Posterior cingulate gyrus (tissue), 11 donors: ENCODE measurements at places on chromosomes 12 and 14.

DNA sequence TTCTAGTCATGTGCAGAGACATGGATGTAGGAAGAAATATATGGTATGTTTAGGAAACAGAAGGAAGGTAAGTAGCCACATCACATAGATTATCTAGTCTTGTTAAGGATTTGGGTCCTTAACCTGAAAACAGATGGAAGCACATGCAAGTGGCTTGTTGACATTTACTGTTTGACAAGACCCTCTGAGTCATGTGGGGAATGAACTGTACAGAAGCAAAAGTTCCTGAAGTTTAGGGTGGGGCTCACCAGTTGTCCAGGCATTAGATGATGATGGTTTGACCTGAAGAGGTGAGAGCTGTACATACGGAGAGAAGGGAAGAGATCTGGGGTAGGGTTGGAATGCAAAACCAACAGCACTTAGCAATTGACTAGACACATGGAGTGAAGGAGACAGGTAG is 281.1 kb upstream of the GRIP1 start:
- DNase-seq = no peak

- no peak for DNase-seq
Measured at GRCh38 chr14:68164711-68165113, 345.1 kb downstream of the RAD51B start.

DNA sequence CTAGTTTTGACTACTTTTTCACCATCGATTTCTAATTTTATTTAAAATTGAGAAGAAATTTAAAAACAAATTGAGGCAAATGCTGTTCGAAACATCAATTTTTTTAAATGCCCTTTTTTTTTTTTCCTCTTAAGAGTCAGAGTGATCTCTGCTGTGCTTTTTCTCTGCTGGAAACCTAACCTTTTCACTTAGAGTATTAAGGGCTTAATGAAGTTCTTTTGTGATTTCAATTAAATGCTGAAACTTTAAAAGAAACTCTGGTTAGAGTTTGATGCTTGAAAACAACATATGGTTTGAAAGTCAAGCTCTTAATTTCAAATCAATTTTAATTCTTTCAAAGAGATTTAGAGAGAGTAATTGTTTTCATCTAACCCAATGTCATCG is 171.8 kb downstream of the TMTC2 start:
- no peak for DNase-seq

DNA sequence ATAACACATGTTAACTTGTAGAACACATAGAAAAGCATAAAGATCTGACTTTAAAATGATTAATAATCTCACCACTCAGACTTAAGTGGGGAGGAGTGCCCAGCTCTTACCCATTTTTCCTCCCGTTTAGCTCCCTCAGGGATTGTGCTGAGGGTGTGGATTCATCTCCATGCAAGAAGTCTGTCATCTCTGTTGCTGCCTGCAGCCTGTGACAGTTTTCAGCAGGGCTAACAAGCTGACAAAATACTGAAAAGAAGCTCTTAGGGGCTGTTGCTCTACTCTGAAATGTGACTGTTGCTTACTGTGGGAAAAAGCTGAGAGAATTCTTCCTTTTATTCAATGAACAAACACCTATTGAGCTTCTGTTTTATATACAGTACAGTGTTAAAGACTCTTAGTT is 216.2 kb downstream of the CPNE8 start:
- DNase-seq = no peak

- no peak for DNase-seq
Measured at GRCh38 chr14:34099635-34100034, 148.8 kb upstream of the EGLN3 start.

DNA sequence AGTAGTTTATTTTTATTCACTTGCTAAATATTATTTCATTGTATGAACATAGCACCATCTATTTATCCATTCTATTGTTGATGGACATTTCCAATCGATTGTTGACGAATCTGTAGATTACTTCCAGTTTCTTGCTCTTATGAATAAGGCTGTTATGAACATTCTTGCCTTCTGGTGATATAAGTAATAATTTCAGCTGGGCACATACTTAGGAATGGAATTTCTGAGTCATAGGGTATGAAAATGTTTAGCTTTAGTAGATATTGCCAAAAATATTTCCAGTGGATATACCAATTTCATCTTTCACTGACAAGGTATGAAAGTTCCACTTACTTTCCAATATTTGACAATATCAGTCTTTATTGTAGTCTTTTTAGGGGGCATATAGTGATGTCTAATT is 468.5 kb downstream of the ETNK1 start:
- DNase-seq = no peak

DNA sequence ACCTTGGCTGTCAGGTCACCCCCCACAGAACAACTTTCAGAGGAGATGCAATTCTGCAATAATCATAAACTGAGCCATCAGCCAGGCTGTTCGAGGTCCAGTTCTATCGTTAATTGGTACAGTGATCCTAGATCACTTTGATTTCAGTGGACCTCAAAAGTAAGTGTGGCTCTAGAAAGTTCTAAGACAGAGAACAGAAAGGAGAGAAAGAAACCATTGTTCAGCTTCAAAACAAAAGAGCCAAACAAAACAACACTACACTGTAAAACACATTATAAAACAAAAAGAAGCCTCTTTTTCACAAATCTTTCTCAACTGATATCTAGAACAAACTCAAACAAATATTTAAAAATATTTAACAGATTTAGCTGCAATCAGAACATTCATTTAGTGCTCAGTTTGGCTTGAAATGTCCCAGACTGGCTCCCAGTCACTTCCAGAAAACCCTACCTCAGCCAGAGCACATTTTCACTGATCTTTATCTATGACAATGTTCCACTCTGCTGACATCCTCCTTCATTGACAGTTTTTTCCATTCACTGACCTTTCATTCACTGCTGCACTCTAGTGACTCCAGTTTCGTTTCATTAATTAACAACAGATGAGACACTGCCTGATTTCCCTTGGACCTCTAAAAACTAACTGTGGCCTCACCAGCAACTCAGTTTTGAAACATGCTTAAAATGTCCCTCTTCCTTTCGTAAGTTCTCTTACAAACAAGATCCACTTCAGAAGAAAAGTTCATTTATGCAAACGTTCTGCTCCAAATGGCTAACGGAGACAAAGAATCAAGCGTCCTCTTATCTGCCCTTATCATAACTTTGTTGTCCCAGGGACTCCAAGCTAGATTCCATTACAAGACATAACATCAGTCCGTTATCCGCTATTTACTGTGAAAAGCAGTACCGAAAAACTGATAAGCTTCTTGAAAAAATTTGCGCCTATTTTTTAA is 56.8 kb downstream of the DUSP16 start:
- no peak for DNase-seq

- DNase-seq = no peak
Measured at GRCh38 chr14:89399157-89399556, 17.9 kb downstream of the FOXN3 start.

DNA sequence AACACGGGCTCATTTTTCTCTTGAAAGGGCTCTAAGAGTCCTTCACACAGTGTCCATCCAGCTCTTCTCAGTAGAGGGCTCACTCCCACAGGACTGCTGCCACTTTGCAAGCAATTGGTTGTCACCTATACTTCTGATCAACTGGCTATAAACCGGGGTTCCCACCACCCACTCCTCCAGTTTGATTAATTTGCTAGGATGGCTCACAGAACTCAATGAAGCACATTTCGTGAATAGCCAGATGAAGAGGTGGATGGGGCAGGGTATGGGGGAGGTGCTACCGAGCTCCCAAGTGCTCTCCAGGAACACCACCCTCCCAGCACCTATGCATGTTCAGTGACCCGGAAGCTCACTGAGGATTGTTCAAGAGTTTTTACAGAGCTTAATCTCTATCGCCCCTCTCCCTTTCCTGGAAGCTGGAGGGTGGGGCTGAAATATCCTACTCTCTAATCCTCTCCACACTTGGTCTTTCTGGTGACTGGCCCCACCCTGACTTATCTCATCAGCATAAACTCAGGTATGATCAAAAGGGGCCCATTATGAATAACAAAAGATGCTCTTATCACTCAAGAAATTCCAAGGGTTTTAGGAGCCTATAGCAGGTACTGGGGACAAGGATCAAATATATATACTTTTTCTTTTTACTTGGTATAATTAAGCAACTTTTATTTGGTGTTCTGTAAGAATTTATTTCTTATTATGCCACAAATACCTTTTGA is 13.9 kb upstream of the EGLN3 start:
- DNase-seq = no peak

DNA sequence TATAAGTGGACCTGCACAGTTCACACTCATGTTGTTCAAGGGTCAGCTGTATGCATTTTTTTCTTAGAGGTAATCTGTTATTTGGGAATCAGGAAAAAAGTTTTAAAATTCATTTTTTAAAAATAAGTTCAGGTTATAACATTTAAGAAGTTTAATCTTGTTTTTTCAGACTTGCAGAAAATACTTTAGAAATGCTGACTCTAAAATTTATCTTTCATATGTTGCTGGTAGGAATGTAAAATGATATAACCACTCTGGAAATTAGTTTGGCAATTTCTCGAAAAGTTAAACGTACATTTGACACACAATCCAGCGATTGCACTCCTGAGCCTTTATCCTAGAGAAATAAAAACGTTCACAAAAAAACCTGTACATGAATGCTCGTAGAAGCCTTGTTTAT is 4.7 kb downstream of the VRK1 start:
- no peak for DNase-seq

GRCh38 chr12:96302687-96303310 is 97.4 kb downstream of the CDK17 start:
- no peak for DNase-seq

GRCh38 chr12:14716848-14717444 is 20.5 kb upstream of the GUCY2C start:
- no peak for DNase-seq

GRCh38 chr12:127509066-127509778 is 757.7 kb upstream of the TMEM132C start:
- DNase-seq = no peak

GRCh38 chr14:41385797-41386196 is 220.9 kb upstream of the LRFN5 start:
- DNase-seq = no peak

GRCh38 chr12:104171785-104172569 is 34.0 kb upstream of the NFYB start:
- no peak for DNase-seq

DNA sequence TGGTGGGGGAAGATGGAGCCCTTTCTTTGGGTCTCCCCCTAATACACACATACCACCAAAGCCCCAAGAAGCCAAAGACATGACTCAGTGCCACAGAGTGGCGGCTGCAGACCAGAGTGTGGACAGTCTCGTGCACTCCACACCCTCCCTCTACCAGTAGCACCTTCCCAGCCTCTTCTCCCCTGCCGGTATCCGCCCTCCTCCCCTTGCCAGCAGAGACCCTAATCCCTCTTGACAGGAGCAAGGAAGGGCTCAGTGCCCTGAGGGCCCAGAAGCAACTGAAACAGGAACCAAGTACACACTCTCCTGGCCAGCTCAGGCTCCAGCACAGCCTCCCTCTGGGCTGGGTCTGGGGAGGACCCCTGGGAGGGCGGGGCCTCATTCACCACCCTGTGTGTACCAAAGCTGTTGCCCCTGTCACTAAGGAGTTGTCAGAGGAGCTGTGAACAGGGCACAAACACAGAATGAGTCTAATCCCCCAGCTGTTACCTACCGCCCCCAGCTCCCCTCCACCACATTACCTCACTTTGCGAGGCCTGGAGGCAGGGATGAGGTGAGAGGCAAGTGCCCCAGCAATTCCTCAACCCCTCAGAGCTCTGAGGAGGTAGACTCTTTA is 8.2 kb downstream of the SPRYD3 start:
- no peak for DNase-seq

DNA sequence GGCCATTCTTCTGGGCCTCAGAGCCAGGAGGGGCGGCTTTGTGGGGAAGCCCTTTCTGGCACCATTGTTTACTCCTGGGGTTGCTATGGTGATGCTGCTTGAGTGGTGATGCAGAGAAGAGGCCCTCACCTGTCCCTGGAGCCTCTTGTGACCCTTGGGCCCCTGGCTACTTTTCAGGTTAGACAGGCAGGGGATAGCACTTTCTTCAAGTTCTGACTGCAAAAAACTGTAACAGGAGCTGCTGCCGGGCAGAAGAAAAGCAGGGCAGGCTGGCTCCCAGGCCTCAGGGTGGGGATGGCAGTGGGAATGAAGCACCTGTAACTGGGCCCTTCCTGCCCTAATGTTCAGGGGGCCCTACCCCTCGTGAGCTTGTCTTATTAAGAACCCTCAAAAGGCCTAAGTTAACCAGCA is at the start of gene TEX52:
TEX52 (minus strand) TSS at position 19 of the 411 bp plus-strand sequence; CDS start at position 6, 13 bp downstream.
- DNase-seq = no peak

DNA sequence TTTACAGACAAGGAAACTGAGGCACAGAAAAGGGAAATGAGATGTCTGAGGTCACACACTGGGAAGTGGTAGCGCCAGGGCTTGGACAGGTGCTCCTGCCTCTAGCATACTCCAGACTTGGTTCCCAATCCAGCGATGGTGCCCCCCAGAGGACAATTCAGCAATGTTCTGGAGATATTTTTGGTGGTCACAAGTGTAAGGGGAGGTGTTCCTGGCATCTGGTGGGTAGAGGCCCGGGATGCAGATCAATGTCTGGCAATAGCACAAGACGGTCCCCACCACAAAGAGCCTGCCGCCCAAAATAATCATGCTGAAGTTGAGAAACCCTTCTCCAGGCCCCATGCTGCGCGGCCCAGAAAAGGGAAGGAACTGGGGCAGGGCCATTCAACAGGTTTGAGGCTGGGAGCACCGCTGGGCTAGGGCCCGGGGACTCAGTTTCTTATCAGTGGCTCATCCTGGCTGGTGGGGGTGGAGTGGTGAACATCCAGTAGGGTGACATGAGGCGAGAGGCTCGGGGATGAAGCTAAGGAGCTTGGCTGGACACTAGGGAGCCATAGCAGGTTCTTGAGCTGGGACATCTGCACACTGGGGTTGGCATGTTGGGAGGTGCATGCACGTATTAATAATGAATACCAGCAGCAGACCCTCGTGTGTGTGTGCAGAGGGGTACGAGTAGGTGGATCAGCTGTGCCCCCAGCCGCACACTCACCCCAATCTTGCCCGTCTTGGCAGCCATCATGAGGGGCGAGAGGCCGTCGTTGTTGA is 35.1 kb downstream of the TRPV4 start:
- no peak for DNase-seq

- DNase-seq = no peak
Measured at GRCh38 chr14:47852278-47852677, 176.9 kb upstream of the MDGA2 start.

GRCh38 chr12:41221491-41221890 is 33.4 kb downstream of the PDZRN4 start:
- DNase-seq = no peak

DNA sequence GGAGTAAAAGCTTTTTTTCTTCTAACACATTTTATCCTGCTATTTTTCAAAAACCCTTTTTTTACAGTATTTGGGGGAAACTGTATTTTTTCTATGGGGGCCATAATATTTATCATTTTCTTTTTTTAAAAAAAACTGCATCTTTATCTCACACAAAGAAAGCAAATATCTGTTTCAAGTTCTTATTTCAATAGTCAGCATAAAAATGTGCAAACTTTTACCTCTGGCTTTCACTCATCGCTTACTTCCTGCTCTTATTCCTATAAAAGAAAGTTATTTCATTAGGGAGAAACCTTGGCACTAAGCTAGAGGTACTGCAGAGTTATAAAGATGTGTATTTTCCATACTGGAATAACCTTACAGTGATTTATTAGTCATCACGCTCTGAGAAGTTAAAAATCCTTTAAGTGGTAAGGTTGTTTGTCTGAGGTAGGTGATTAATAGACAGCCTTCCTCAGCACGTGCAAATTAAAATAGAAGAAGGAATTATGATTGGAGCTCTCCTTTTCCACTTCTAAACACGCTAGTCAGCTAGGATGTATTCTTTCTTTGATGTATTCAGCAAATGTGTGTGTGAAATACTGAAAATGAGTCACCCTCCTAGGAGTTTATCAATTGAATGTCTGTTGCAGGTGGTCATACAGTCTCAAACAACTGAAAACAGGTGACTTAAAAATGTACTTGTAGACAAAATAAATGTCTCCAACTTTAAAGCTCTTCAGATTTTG is 461.0 kb downstream of the GXYLT1 start:
- no peak for DNase-seq

- no peak for DNase-seq
Measured at GRCh38 chr12:79782172-79782900, 91.6 kb upstream of the PAWR start.
